ENCODE measurements at places on chromosomes 11 and 22. TPM values are rescaled to one million over a fixed set of nuclear protein-coding genes. Genes with fewer than 3 reads are reported as not detected.

DNA sequence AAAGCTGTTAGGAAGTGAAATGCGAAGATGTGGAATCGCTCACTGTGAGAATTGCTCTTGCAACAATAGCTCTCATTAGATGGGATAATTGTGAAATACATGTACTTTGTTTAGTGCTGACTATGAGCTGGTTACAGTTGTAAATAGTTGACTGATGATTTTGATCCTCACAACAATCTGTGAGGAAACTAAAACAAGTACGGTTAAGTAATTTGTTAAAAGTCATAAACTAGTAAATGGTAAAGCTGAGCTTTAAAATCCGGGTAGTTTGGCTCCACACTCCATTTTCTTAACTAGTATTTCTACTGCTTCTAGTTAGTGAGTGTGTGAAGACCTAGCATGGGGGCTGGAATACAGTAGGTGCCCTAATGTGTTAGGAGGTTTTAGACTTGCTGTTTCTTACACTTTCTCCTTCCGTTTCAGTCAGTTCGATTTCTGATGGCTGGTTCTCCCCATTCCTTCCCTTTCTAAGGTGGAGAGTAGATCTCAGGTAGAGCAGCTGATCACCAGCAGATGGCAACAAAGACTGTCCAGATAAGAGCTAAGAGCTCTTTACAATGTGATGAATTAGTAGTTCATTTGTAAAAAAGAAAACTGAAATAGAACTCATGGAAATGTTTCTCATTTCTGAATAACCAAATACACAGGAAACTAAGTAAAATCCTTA is 16.3 kb upstream of the CYP2R1 start:
- DNase-seq: peak; percentile 47

DNA sequence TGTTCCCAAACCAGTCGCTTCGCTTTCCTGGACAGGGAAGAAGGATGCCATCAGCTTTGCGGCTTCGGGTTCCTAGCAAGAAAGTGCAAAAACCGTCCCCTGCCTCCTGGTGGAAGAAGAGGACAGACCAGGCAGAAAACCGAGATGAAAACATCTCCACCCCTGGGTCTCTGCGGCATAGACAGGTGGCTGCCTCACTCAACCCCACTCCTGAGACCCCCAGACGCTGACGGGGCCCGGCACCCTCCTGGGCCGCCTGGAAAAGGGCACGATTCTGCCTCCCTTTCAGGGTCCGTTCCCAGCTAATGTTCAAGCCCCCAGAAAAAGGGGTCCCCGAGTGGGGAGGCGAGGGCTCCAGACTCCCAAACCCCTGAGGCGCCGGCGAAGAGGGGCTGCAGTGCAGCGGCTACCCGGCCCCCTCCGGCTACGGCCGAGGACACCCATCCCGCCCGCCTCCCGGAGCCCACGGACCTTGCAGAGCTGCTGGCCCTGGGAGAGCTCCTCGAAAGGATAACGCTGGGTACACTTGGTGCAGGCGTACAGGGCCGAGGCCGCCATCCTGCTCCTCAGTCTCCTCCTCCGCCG is 569 bp downstream of the FAM76B start:
- DNase-seq: peak; percentile 54

DNA sequence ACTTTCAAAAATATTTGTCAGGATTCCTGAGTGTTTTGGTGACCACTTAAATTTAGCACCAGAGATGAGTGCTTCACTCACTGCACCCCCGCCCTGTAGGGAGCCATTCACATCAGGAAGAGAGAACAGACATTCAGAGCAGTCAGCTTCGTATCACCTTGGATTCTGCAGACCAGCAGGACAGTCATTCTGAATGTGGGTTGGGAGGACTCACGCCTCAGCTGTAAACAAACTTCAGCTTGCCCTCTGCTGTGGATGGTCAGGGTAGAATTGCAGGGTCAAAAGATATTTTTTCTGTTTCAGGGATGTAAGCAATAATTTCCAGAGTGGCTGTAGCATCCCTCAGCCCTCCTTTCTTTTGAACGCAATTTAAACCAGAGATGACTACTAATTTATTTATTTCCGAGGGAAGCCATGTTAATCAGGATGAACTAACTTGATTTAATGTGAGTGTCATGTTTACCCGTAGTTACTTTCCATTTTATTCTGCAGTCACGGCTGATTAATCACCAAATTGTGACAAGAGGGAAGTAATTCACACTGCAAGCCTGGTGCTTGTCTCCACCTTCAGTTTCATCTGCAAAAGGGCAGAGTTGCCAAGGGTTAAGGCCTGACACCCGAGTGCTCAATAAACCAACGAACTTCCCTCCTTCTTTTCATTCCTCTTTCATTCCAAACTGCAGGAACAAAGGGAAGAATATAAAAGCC is 174.2 kb upstream of the DDI1 start:
- DNase-seq: no peak

DNA sequence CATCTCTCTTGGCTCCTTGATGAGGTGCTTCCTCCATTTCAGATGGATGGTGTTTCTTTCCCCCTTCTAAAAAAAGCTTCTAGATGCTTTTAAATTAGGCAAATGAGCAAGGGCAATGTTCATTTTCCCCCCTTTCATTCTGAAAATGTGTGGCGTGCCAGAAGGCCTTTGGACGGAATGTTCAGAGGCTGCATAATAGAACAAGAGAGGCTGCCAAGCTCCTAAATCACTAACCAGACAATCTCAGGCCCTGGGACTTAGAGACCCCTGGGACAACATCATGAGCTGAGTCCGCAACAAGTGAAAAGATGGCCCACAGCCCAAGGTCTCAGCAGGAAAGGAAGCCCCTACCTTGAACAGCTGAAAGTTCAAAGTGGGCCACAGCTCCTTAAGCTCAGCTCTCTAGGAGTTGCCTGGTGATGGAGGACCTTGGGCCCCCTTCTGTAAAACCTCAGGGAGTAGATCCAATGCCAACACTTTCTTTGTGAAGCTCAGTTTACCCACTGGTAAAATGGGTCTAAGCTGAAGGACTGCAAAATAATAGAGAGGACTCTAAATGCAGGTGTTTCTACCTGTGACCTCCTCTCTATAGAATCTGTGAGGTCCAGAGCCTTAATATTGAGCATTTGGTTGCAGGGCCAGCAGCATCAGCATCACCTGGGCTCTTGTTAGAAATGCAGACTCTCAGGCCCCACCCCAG is 144.0 kb downstream of the FBXO7 start:
- DNase-seq: no peak

DNA sequence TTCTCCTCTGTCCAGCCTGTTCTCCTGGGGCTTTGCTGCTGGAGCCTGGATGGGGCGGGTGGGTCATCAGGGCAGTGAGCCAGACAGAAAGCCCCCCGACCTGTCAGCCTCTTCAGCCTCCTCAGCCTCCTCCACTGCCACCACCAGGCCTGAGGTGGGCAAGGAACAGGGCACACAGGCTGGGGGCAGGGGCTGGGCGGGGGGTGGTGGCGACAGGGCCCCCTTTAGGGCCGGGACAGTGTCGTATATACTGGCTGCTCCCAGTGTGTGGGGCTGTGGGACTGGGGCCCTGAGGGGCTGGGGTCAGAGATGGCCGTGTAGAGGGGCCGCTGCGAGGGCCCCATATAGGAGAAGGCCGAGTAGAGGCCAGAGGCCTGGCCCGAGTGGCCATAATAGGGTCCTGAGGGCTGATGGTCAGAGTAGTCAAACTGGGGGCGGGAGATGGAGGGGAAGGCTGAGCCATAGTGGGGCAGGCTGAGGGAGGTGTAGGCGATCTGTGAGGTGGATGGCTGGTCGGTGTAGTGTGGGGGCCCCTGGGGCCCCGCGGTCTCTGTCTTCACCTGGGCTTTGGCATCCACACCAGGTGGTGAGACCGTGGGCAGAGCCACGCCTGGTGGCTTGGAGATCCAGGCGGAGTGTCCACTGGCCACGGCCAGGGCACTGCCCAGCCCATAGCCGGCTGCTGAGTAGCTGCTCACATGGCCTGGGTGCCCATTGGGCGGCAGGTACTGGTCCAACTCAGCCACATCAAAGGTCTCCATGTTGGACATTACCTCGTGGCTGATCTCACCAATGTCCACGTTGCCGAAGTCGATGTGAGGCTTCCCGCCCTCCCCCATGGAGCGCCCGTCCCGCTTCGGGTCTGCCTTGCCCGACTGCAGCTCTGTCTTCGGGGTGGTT is 10.8 kb downstream of the SOX10 start:
- no peak for DNase-seq

DNA sequence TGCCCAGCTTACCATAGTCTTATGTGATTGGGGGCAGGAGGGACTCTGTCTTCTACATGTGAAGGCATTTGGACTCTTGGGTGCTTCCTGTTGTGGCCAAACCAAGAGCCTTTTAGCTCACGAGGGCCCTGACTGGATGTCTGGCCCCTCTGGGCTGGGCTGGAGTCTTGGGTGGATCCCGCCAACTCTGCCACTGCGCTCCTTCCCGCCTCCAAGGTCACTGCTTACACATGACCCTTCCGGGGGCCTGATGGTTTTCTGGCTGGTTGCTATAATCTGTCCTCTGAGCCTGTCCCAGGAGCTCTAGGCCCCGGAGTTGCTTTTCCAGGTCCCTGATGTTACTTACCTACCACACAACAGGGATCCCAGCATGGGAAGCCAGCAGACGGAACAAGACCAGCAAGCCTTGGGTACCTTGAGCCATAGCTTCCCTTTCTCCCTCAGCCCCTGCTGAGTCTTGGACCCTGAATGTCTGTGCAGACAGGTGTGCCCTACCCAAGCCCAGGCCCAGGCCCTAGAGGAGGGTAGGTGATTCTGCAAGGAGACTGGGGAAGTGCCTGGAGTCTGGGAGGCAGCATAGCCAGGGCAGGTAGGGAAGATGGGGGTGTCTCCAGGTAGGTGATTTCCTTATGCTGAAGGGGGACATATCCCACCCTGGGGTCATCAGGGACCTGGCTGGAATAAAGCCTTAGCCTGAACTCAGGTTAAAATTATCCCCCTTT is 100.3 kb downstream of the TSPAN18 start:
- no peak for DNase-seq

The FDXACB1 gene
- 3.8 TPM for total RNA-seq

The CARNS1 gene
- total RNA-seq: 0.07 TPM
